CD8-positive, alpha-beta T cell (primary cell): ENCODE measurements at places on chromosomes 6 and 20. TPM values are rescaled to one million over a fixed set of nuclear protein-coding genes. Genes with fewer than 3 reads are reported as not detected.

SPATS1 gene
- not detected for total RNA-seq

DNA sequence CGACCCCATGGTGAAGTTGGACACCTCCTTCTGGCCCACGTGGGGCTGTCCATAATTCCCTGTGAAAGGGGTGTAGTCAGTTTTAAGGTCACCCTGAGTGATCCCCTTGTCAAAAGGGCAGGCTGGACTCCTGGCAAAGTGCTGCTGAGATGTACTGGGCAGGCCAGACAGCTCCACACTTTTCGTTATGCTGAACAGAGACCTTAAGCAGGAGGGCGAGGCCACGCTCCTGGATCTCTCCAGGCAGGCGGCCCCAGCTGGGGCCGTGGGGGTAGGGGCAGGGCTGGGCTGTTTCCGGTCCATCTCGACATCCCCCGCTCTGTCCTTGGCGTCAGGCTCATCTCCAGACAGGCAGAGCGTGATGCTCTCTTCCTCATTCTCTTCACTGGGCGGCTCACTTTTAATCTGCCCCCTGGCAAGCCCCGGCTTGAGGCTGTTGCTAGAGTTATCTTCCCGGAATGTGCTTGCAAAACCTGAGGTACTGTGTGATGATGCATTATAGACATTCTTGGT, 56.7 kb downstream of the GJA10 start:
- DNase-seq, result no peak

CRISP1 gene
- total RNA-seq, result not detected

- DNase-seq, result no peak
Observed at GRCh38 chr6:82867946-82868345, 197.7 kb downstream of the UBE3D start.

DNA sequence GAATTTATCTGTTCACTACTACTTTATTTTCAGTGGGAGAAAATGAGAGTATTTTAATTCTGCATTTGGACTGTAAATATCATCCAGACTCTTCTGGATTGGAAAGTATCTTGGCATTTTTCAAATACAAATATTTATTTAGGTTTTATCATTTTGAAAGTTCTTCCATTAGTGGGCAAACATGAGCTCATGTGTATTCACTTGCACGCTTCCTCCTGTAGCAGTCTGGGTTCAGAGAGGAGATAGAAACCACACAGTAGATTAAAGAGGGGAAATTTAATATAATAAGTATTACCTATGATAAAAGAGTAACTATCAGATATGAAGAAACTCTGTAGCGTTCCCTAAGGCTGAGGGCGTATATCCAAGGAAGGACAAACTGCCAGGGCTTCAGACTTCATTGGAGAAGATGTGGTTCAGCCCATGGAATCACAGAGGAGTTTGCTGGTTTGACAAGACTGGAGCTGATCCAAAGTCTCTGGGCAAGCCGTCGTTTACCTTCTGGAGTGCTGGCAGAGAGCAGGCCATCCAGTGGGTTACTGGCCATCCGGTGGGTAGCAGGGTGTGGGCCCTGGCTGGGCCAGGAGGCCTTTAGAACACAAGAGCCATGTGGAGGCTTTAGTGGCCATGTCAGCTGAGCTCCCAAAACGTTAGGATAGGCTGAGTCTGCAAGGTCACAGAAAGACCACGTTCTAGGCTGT, 44.3 kb downstream of the KCNS1 start:
- no peak for DNase-seq

DNA sequence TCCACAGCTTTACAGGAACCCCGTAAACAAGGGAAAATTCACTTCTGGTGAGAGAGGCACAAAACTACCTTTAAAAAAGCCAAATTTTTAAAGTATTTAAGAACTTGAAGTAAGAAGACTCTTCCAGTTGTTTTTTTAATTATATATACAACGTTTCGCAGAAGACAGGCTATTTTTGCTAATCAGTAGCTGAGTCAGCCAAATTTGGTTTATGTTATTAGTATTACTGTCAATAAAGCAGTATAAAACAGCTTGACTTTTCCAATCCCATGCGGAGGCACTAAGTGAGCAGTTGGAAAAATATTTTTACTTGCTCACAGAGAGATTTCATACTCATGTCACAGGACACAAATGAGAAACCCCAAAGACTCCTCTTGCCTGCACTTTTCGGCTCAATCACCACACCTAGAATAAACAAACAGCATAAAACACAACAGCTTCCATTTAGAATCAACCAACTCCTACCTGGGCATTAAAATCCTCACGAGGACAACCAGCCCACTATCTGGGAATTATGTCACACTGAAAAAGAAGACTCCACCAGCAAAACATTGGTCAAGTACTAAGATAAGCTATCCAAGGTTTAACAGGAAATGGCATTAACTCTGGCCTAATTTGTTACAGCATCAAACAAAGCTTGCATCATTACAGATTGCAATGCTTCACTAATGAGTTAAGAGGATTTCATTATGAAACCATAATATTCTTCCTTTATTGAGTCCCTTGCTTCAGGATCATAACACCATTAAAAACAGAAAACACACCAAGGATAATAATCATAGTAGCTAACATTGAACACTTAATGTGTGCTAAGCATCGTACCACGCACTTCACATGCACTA, 26.3 kb downstream of the ELOVL5 start:
- DNase-seq, result no peak

SLC2A10 gene
- not detected for total RNA-seq

GRCh38 chr6:121020656-121021055, 313.6 kb downstream of the TBC1D32 start:
- DNase-seq, result no peak

DNA sequence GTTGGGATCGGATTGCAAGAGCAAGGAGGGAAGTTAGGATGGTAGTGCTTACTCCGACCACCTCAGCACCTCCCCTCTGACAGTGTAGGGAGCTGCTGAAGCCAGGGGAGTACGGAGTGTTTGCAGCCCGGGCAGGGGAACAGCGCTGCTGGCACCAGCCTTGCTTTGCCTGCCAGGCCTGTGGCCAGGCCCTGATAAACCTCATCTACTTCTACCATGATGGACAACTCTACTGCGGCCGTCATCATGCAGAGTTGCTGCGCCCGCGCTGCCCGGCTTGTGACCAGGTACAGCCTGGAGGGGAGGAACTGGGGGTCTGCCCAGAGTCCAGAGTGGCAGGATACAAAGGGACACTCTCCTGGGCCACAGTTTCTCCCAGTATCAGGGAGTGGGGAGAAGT, 2.2 kb upstream of the TOMM6 start:
- DNase-seq, result no peak

DNA sequence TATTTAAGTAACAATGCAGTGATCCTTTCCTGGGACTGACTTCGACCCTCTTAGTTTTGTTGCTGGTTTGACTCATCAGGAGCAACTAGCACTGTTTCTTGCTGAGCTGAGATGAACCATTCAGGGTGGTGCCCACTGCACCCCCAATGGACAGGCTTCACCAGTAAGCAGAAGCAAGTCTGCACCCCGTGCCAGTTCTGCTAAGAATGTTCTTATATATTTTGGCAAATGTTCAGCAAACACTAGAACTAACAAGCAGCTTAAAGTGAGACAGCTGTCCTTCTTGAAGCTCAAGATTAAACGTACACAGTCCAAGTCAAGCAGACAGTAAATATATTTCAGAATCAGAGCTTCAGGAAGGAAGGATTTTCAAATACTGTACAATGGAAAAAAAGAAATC, 561.3 kb upstream of the CDH4 start:
- DNase-seq, result no peak

PSORS1C1 gene
- total RNA-seq, result not detected

- no peak for DNase-seq
Observed at GRCh38 chr6:44969446-44970185, 358.5 kb upstream of the RUNX2 start.

- DNase-seq, result no peak
Observed at GRCh38 chr20:34472246-34472925, 43.8 kb upstream of the DYNLRB1 start.

GRCh38 chr6:42783876-42784642, 2.2 kb downstream of the BICRAL start:
- no peak for DNase-seq

IMPG1 gene
- total RNA-seq, result not detected

DNA sequence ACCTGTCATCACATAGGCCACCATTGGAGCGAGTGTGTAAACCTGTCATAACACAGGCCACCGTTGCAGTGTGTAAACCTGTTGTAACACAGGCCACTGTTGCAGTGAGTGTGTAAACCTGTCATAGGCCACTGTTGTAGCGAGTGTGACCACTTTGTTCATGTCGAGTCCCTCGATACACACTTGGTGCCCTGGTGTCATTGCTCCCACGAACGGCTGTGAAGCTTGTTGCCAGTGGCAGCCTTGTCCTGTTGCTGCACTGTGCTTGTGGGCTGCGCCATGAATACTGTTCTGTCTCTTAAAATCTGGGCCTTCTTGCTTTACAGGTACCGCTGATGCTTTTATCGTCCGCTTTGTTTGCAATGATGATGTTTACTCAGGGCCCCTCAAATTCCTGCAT, 61.4 kb upstream of the SLC22A1 start:
- no peak for DNase-seq

DNA sequence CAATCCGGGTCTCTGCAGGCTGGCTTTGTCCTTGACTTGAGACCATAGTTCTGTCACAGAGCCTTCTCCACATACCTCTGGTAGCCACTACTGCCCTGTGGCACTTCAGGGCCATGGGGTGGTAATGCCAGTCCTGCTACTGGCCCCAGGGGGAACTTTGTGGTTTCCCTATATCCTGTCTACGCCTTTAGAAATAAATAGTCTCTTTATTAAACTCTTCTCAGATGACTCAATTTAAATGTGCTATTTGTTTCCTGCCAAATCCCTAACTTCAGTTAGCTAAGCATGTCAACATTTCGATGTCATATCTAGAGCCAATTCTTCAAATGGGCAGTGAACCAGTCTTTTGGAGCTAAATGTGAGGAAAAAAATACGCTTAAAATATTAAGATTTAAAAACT, 60.1 kb downstream of the SEL1L2 start:
- no peak for DNase-seq

DNA sequence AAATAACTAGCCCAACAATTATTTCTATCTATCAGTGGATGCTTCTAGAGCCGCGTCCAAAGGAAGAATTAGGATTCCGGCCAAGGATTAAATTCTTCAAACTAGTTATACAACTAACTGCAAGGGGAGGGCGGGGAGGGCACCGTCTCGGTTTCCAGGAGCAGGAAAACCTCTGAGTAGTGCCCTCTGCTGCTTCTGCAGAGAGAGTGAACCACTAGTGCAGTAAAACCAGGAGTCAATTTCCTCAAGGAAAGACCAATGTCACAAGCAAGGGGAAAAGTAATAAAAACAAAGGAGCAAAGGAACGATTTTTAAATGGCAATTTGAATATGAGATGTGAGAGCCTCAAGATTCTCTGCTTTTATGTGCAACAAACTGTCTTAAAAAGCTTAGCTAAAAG, 16.5 kb upstream of the UBE2J1 start:
- no peak for DNase-seq

- DNase-seq, result no peak
Observed at GRCh38 chr6:169935348-169935718, 183.9 kb downstream of the ERMARD start.

- no peak for DNase-seq
Observed at GRCh38 chr6:100482698-100483097, 18.0 kb upstream of the SIM1 start.

DNA sequence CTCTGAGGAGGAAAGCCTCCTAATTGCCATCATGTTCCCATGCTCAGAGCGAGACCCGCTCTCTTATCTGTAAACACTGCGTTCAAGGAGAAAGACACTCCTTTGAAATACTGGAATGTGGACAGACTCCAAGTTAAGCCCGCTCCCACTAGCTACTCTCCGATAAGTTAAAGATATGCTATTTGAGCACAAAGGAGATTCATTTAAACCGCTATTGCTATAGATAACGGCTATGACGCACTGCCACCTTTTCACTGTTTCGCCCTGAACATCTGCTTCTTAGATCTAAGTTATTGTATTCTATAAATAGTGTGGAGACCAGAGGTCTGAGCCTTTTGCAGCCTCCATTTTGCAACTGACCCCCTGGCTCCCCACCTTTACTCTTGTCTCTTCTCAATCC, 82.3 kb downstream of the GPX5 start:
- no peak for DNase-seq

- DNase-seq, result no peak
Observed at GRCh38 chr6:106156863-106157262, 70.7 kb downstream of the PRDM1 start.

RREB1 gene
- total RNA-seq, result 47.1 TPM

BTNL2 gene
- not detected for total RNA-seq

FOXC1 gene
- total RNA-seq, result not detected

GRCh38 chr20:64115171-64115911, 8.0 kb upstream of the NPBWR2 start:
- DNase-seq, result no peak

GRCh38 chr6:89581689-89582088, 56.9 kb downstream of the LYRM2 start:
- no peak for DNase-seq

DNA sequence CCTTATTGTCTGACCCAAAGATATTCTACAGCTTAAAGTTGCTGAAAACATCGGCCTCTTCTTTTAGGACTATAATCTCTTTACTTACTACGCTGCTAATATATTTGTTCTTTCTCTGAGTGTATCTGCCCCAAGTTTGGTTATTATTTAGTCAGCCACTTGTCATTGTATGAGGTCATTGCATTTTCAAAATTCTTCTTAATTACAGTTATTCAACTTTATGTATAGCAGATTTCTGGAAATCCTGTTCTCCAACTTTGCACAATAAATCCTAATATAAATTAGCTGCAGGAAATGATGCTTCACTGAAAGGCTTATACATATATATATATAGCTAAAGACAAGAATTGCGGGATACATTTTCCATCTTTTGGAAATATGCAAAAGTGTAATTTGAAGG, 88.5 kb upstream of the HIVEP1 start:
- DNase-seq, result no peak

TRIM10 gene
- not detected for total RNA-seq

FAM209B gene
- 2.3 TPM for total RNA-seq

EFCAB8 gene
- 0.75 TPM for total RNA-seq

LHFPL5 gene
- not detected for total RNA-seq

GTSF1L gene
- total RNA-seq, result not detected

GRCh38 chr6:139649732-139650131, 275.3 kb upstream of the CITED2 start:
- no peak for DNase-seq

DNA sequence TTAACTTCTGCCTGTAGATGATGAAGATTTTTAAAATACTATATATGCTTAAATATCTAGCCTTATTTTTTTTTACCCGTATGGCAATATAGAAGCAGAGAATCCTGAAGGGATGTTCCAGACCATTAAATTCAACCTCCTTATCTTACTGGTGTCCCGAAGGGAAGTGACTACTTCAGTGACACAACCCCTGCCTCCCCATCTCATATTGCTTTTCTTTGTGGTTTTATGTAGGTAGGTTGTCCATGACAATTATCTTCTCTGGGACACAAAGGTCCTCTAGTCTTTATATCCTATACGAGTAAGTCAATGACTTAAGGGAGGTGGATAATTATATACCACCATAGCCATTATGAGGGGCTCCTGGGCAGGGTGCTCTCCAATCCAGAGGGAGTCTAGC, 57.4 kb upstream of the EMILIN3 start:
- no peak for DNase-seq

- no peak for DNase-seq
Observed at GRCh38 chr20:16366529-16366928, 206.7 kb downstream of the KIF16B start.

- no peak for DNase-seq
Observed at GRCh38 chr20:39756828-39757227, 794.7 kb downstream of the DHX35 start.

- no peak for DNase-seq
Observed at GRCh38 chr6:113630738-113631535, 226.2 kb upstream of the MARCKS start.

GRCh38 chr6:132664309-132665034, 5.5 kb upstream of the TAAR1 start:
- no peak for DNase-seq

PSORS1C2 gene
- not detected for total RNA-seq
